ENCODE measurements at places on chromosomes 11 and 22. TPM values are rescaled to one million over a fixed set of nuclear protein-coding genes. Genes with fewer than 3 reads are reported as not detected.

The PLET1 gene
- not detected for total RNA-seq

DNA sequence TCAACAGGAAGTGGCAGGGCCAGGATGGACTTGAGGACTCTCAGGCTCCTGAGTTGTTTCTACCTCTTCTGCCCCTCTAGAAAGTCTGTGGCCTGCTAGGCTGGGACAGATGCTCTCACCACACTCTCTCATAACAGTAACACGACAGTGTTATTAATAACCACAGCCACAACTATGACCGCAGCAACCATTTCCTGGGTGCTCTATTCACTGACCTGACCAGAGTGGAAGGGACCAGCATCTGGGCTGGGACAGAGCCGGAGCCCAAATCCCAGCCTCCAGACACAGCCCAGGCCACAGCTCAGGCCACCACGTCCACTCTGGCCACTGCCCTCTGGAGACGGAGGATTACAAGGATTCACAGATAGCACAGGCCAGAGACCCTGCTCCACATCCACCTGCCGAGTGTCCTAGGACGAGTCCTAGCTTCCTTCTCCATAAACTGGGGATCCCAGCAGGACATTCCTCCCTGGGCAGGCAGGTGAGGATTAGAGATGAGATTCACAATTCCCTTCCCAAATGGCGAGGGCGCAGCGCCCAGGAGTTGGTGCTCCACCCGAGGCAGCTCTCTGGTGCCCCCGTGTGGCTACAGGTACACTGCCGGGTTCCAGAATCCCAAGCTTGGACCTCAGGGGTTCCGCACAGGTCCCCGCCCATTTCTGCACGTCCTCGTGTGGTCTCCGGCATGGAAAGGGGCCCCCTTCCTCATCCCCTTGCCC, 7.1 kb downstream of the PNPLA5 start:
- H3K4me3 ChIP-seq = no peak overlapping the region
- H3K27me3 ChIP-seq = peaks cover 32% of the 10 kb centered on the region
- no peak overlapping the region for H3K27ac ChIP-seq
- no peaks in the 10 kb centered on the region for H3K4me1 ChIP-seq
- DNase-seq = peak; percentile 62

The CRACR2B gene
- total RNA-seq = 5.5 TPM

DNA sequence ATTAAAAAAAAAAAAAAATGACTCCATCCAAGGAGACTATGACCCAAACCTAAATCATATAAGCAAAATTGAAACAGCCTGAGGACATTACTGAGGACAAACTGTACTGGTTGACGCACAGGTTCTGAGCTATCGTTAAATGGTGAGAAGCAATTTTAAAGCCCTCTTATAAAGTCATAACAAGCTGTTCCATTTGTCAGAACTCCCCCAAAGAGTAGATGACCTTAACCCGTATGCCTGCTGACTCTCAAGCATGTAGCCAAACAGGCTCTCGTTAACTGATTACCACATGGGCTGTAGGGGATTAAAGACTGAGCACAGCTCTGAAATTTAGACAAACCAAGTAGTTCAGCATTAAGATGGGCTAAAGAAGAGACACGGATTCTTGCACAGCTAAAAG, 2.2 kb downstream of the CRYAB start:
- no peaks in the 10 kb centered on the region for H3K4me1 ChIP-seq
- no peaks in the 10 kb centered on the region for H3K36me3 ChIP-seq
- no peak overlapping the region for H3K4me3 ChIP-seq
- no peak overlapping the region for H3K27ac ChIP-seq
- peaks cover 32% of the 10 kb centered on the region for H3K27me3 ChIP-seq

DNA sequence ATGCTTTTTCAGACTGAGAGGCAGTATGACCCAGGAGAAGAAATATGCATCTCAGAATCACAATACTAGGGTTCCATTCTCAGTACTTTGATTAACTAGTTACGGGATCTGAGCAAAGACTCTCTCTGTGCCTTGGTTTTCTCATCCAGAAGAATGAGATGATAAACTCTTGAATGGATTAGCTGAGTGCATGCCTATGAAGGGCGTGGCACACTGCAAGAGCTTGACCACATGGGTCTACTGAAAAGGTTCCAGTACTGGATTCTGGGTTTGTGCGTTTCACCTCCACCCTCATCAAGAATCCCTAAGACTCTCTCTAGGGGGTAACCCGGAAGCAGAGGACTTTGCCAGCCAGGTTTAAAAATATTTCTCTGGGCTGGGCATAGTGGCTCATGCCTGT, 25.6 kb downstream of the PGA5 start:
- H3K4me1 ChIP-seq = peaks cover 15% of the 10 kb centered on the region
- no peak overlapping the region for H3K4me3 ChIP-seq
- no peak for DNase-seq
- H3K27me3 ChIP-seq = no peaks in the 10 kb centered on the region

DNA sequence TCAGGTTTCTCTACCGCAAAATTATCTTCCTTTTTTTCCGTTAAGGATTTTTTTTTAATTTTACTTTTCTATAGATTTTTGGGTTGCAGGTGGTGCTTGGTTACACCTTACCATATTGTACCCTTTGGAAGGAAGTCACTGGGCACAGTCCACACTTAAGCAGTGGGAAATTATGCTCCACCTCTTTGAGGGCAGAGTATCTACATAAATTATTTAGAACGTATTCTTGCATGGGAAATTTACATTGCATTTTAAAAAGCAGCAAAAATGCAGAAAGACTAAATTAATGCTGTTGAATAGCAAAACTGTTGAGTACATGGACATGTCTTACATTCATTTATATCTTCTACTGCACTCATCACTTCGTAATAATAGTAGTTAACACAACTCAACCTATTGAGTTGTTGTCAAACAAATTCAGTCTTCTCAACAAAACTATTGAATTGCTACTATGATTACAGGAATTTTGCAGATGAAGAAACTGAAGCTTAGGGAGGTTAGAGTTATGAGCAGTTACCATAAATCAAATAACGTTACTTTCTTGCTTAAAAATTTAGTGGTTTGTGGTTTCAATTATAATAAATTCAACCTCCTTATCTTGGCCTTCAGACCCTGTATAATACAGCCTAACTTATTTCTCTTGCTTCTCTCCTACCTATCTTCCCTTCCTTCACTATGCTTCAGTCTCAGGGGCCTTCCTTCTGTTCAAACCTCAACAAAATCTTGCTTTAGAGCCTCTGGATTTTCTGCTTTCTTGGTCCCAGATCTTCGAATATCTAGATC, 97.4 kb upstream of the ARHGAP20 start:
- no peak overlapping the region for H3K4me3 ChIP-seq
- peaks cover 17% of the 10 kb centered on the region for H3K27me3 ChIP-seq
- no peak for DNase-seq
- H3K27ac ChIP-seq = no peak overlapping the region
- H3K4me1 ChIP-seq = no peaks in the 10 kb centered on the region

DNA sequence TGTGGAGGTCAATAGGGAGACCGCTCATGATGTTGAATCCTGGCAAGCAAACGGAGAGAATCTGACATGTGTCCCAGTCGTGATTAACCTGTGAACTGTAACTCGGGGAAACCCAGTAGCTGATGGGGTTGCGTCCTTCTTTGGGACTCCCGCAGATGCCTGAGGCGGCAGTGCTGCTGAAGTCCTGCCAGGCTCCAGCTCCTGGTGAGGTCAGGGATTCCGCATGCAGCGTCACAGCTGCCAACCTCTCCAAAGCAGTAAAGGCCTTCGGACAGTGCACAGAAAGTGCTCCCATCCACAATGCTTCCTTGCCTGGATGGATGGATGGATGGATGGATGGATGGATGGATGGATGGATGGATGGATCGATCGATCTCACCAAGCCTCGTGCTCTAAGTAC, 13.5 kb downstream of the KCNQ1 start:
- H3K4me3 ChIP-seq = no peak overlapping the region
- DNase-seq = no peak
- H3K36me3 ChIP-seq = no peaks in the 10 kb centered on the region
- no peak overlapping the region for H3K27ac ChIP-seq
- H3K4me1 ChIP-seq = peaks cover 15% of the 10 kb centered on the region
